ENCODE measurements at places on chromosomes 2 and 18. TPM values are rescaled to one million over a fixed set of nuclear protein-coding genes. Genes with fewer than 3 reads are reported as not detected.

Gene LRRC30
- polyA plus RNA-seq: 2.2 TPM

Gene CHRNG
- 56.7 TPM for polyA plus RNA-seq

Gene PLA2R1
- 1.2 TPM for polyA plus RNA-seq

Gene RSAD2
- 2.9 TPM for polyA plus RNA-seq

Gene HOXD12
- not detected for polyA plus RNA-seq

Gene TMEM17
- polyA plus RNA-seq: 2.0 TPM

Gene ANXA4
- 24.4 TPM for polyA plus RNA-seq

Gene NETO1
- polyA plus RNA-seq: not detected

Gene SERPINB7
- not detected for polyA plus RNA-seq

Gene IL18RAP
- polyA plus RNA-seq: 0.16 TPM

Gene BMP10
- polyA plus RNA-seq: not detected

Gene POTEJ
- polyA plus RNA-seq: not detected

Gene EEF1B2
- 1,052 TPM for polyA plus RNA-seq

Gene NCKAP5
- 6.7 TPM for polyA plus RNA-seq

Gene CTLA4
- polyA plus RNA-seq: 0.35 TPM

Gene KIDINS220
- polyA plus RNA-seq: 64.7 TPM

Gene CHAC2
- 3.9 TPM for polyA plus RNA-seq

Gene LOXHD1
- polyA plus RNA-seq: 2.1 TPM

Gene NOSTRIN
- polyA plus RNA-seq: 11.6 TPM

Gene OST4
- polyA plus RNA-seq: 254 TPM

Gene AGXT
- not detected for polyA plus RNA-seq

Gene SERPINB13
- not detected for polyA plus RNA-seq

Gene C2orf80
- polyA plus RNA-seq: not detected

Gene BCL2
- 20.8 TPM for polyA plus RNA-seq

Gene GAREM2
- polyA plus RNA-seq: 4.6 TPM

Gene CHRND
- polyA plus RNA-seq: 117 TPM

Gene MSTN
- polyA plus RNA-seq: 34.2 TPM

Gene DSEL
- 19.5 TPM for polyA plus RNA-seq

Gene PIEZO2
- polyA plus RNA-seq: 55.3 TPM

Gene FIGN
- polyA plus RNA-seq: 1.9 TPM

Gene MAP3K19
- polyA plus RNA-seq: not detected

Gene SLC23A3
- polyA plus RNA-seq: 0.78 TPM

Gene PSMA8
- polyA plus RNA-seq: not detected

Gene MBD1
- polyA plus RNA-seq: 39.0 TPM

Gene GCG
- polyA plus RNA-seq: 8.6 TPM

Gene GPR45
- polyA plus RNA-seq: not detected

Gene ZDBF2
- polyA plus RNA-seq: 11.5 TPM

Gene GALNT5
- polyA plus RNA-seq: 3.9 TPM

Gene MEIS1
- 17.8 TPM for polyA plus RNA-seq

Gene CCDC141
- polyA plus RNA-seq: 89.7 TPM

Gene SLC39A6
- polyA plus RNA-seq: 42.3 TPM

Gene PID1
- polyA plus RNA-seq: 26.3 TPM

Gene LINC00305
- polyA plus RNA-seq: not detected

Gene LTBP1
- 62.4 TPM for polyA plus RNA-seq

Gene UGT1A8
- polyA plus RNA-seq: not detected

Gene CLK1
- polyA plus RNA-seq: 146 TPM

Gene INPP5D
- 9.1 TPM for polyA plus RNA-seq

Gene SERPINB12
- 0.38 TPM for polyA plus RNA-seq

Gene KIF5C
- 1.4 TPM for polyA plus RNA-seq

Gene SLC11A1
- 0.63 TPM for polyA plus RNA-seq

Gene SEMA4C
- 27.5 TPM for polyA plus RNA-seq

Gene SCN2A
- polyA plus RNA-seq: not detected

Gene AMER3
- not detected for polyA plus RNA-seq

Gene NT5C1B
- 0.17 TPM for polyA plus RNA-seq
